Memory B cell (primary cell): ENCODE measurements at places on chromosomes 13 and 19.

GRCh38 chr13:113207890-113208420, 514 bp downstream of the PCID2 start:
- no peak for DNase-seq

DNA sequence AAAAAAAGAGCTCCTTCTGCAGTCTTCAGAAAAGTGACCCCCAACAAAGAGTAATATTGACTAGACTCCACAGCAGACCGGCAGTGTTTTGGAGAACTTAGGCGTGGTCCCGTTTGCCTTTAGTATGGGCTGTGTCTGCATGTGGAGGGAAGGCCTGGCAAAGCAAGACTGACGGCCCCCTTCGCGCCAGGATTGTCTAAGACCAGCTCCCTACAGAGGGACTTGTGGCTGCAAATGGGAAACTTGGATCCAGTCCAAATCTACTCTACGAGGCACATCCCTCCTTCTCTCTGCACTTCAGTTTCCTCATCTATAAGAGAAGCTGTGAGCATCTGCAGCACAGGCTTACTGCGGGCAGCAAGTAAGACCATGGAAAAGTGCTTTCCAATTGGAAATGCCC, 350.0 kb downstream of the ZNF536 start:
- DNase-seq, result no peak

- peak; percentile 64 for DNase-seq
These were observed at the start of gene MAP1S for GRCh38 chr19:17718947-17719711. Gene MAP1S, plus strand, starts transcription at chr19:17719480. Its CDS starts 23 bp downstream, at chr19:17719503.

DNA sequence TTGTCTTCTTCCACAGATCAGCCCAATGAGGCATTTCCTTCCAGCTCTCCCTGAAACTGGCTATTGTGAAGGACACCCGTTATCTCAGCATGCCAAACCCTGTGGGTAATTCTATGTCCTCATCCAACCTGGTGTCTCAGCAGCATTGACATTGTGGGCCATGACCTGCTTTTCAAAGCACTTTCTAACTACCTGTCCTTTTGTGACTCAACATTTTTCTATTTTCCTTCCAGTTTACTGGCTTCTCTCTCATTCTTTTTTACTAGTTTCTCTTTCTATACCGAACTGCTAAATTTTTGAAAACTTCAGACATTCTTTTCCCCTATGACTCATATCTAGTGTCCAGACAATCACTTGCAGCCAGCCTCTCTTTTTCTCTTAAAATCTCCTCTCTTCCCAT, 136.4 kb upstream of the HTR2A start:
- DNase-seq, result no peak

GRCh38 chr19:39831679-39832078, 2.3 kb downstream of the DYRK1B start:
- DNase-seq, result no peak

DNA sequence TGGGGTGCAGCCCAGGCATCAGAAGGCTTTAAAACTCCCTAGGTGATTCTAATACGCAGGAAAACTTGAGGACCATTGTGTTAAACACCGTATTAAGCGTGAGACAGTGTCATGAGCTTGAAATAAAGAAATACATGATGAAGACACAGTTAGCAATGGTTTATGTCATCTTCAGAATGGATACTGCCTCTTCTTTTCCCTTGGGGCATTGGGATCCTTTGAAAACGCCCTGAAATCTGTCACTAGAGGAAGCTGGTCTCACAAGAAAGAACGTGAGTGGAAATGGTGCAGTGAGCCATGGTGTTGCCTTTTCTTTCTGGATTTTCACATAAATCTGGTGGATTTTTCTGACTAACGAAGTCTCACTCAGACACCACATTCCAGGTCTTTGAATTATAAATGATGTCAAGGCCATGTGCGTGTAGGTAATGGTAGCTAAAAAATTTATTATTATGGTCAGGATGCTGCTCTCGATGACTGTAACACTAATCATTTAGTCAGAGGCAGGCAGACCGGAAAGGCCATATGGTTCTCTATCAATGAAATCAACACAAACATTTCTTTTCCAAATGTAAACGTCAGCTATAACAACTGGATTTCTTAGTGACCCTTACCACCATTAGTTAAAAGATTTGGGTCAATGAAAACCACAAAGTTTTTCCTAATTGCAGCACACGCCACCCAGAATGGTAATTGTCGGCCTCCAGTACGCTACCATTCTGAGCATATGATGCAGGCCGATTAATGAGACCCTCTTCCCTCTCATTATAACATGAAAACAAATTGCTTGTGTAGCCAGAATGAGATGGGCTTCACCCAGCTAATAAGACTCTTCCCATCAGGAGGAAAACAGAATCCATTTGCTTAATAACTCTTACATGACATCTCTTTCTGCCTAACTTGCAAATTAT, 105.6 kb downstream of the SLC7A1 start:
- no peak for DNase-seq

DNA sequence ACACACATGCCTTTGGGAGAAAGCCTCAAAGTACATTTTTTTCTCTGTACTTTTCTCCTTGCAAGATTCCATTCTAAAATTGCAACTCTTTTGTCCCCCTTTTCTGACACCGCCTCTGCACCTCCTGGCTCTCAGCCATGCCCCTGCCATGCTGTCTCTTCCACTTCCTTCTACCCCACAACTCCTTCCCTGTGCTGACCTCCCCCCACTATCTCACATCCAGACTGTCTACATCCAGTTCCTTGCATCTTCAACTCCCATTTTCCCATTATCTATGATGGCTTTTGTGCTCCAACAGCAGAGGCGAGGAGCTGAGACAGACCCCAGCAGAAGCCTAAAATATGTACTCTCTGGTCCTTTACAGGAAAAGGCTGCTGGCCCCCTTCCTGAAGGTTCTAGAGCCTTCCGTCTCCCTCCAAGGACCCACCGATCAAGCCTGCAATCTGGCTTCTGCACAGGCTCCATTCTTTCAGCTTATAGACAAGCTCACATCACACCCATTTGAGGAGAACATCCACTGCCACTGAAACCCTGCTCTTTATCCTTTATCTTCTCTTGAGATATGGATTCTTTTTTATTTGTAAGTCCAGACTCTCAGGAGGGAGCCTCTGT, 50.2 kb downstream of the RFX2 start:
- no peak for DNase-seq

DNA sequence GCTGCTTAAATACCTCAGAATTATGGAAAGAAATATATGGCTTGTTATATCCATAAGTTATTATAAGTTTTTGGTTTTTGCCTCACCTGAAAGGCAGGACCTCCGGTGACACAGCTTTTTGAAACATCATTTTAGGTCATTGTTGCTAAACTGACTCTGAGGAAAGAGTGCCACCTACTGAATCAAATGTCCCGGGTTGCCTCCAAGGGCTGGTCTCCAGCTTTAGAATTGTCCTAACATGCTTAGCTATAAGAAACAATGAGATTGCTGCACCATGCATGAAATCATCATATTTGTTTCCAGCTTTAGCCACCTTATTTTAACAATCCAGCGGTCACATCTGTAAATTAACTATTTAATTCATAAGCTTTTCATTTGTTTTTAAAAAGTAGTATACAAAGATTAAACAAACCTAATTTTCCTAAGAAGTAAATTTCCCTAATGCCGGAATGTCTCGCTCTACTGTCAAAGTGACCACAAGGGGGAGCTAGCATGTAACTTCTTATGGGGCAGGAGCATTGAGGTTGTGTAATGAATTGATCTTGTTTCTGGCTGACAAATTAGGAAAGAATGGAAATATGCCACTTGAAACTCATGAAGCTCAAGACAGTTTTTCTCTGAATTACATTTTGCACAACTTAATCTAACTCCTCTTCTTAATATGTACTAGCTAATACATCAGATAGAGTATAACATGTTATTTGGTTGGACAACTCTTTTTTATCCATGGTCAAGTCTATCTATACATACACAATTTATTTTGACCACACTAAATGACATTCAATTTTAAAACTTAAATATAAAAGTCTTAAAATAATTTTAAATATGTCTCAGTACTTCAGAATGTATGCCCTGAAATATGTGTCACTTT, 6.7 kb upstream of the PCDH17 start:
- no peak for DNase-seq

DNA sequence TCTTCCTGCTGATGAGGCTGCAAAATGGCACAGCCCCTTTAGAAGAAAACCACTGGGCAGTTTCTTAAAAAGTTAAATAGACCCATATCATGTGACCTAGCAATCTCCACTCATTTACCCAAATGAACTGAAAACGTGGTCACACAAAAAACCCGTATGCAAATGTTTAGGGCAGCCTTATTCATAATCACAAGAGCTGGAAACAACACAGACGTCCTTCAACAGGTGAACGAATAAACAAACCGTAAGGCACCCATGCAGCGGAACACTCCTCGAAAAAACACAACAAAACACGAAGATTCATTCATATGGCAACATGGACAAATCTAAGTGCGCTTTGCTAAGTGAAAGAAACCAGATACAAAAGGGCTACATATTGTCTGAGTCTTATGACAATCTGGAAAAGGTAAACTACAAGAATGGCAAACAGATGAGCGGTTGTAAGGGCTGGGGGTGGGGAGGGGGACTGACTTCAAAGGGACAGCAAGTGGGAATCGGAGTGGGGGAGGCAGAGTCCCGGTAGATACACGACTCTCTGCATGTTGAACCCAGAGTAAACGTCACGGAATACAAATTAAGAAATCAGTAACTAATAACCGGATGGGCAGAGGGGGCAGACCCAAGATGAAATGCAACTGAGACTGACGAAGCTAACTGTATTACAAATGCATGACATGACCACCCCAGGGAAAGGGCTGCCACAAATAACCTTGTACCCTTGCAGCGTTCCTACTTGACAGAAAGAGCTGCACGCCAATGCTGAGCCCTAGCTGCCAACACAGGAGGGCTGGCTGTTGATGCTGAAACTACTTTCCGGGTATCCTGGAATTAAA, 33.4 kb downstream of the MLLT1 start:
- DNase-seq, result no peak

DNA sequence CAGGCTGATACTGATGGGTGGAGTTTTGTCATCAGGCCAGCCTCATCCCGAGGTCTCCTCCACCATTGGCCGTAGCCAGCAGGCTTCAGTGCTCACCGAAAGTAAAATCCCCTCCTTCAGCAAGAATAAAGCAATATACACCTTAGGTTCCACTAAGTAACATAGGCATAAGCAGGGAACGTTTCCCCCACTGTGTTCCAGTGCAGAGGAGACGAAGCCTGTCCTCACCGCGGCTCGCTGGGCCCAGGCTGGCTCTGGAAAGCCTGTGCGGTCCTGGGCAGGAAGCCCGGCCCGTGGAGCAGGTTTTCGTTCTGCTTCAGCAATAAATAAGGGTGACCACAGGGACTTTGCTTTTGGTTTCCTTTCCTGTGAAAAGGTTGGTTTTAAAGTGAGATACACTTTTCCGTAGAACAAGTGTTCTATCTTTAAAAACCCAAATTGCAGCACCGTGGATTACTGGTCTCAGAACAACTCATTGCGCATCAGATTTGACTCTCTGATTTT, 16.3 kb upstream of the TEX29 start:
- DNase-seq, result no peak

DNA sequence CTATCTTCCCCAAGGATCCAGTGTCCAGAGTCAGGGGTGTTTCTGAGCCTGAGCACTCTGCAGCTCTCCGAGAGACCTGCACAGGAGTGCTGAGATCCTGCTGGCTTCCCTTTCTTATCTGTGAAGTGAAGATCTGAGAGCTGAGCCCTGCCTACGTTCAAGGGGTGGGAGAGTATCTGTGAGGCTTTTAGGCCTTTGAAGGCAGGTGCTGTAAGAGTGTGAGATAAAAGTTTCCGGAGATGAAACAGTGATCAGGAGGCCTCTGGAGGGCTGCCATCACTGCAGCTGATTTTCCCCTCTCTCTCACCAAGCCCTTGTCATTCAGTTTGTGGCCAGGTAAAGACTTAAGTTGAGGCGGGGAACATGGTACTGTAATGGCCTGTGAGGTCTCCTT, 83.1 kb downstream of the AKAP11 start:
- no peak for DNase-seq
